ENCODE measurements at places on chromosomes 12 and 14. TPM values are rescaled to one million over a fixed set of nuclear protein-coding genes. Genes with fewer than 3 reads are reported as not detected.
A peak's percentile ranks its signal among the peaks of the same experiment; 100 is the strongest.

IFNG-AS1 gene
- total RNA-seq, result 4.1 TPM

- no peak for DNase-seq
Measured at GRCh38 chr14:69803753-69804152, 6.7 kb upstream of the SLC10A1 start.

RABGGTA gene
- total RNA-seq, result 74.3 TPM

GRCh38 chr14:66649498-66649897 is 141.6 kb downstream of the GPHN start:
- DNase-seq, result no peak

DNA sequence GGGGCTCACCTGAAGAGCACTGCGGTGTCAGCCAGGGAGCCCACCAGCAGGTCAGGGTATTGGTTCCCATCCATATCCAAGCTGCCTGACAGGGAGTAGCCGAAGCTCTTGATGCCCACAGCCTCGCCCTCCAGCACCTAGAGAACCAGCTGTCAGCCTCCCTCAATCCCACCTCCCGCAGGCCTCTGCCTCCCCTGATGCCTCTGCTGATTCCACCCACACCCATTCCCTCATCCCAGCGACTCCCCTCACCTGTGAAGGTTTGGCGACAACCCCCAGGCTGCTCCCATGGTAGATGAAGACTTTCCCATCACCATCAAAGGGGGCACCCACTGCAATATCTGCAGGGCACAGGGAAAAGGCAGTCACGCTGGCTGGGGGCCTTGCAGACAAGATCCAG is 10.0 kb downstream of the ITGA7 start:
- no peak for DNase-seq

PTPRO gene
- total RNA-seq, result 2.5 TPM

GRCh38 chr14:103316721-103317121 is 17.3 kb upstream of the EIF5 start:
- peak; percentile 40 for DNase-seq

DNA sequence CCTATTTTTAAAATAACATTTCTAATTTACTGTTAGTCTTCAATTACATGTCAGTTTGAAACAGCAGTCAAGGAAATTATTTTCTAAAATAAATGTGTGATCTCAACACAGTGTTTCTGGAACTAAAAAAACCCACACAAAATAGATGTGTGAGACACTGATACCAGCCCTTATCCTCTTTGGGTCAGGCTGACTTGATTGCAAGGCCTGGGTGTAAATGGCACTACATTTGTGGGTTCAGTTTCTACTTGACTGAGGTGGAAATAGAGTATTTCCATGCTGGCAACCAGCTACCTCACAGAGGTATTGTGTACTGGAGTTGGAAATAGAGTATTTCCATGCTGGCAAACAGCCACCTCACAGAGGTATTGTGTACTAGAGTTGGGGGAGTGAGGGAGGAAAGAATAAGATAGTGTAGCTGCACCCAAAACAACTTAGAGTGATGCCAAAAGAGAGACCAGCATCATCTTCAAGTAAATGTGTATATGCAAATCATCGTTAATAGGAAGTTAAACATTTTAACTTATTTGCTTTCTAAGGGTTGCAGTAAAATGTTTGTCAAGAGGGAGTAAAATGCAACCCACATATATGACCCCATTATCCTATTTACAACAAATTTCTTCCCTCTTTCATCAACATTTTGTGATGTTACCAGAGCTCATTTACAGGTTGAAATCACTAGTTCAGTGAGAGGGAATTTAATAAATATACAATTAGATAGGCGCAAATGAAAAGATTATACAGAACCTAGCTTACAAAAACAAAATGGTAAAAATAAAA is 10.7 kb upstream of the LYZ start:
- no peak for DNase-seq

ADCY4 gene
- 53.6 TPM for total RNA-seq

DNA sequence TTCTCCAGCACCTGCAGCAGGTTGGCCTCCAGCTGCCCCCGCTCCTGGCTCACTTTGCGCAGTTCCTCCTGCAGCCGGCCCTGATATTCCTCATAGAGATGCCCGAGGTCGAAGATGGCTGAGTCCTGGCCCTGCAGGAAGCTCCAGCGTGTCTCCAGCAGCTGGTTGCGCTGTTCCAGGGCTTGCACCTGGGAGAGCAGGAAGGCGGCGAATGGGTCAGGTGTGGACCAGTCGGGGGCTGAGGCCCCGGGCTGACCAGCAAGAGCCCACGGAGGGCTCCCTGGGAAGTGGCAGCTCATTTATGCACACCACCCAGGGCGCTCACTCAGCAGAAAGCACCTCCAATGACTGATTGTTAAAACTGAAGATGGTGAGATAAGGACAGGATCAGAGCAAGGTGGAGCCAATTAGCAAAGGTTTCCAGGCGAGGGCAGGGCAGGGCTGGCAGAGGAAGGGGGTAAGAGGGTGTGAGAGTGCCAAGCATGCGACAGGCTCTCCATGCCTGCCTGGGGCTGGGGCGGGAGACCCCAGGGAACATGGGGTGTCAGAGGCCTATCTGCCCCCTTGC is 6.3 kb downstream of the KRT80 start:
- DNase-seq, result no peak

GRCh38 chr12:93243382-93243688 is 134.4 kb upstream of the NUDT4 start:
- DNase-seq, result no peak

FOXA1 gene
- total RNA-seq, result 24.3 TPM

CD69 gene
- total RNA-seq, result 9.3 TPM

DNA sequence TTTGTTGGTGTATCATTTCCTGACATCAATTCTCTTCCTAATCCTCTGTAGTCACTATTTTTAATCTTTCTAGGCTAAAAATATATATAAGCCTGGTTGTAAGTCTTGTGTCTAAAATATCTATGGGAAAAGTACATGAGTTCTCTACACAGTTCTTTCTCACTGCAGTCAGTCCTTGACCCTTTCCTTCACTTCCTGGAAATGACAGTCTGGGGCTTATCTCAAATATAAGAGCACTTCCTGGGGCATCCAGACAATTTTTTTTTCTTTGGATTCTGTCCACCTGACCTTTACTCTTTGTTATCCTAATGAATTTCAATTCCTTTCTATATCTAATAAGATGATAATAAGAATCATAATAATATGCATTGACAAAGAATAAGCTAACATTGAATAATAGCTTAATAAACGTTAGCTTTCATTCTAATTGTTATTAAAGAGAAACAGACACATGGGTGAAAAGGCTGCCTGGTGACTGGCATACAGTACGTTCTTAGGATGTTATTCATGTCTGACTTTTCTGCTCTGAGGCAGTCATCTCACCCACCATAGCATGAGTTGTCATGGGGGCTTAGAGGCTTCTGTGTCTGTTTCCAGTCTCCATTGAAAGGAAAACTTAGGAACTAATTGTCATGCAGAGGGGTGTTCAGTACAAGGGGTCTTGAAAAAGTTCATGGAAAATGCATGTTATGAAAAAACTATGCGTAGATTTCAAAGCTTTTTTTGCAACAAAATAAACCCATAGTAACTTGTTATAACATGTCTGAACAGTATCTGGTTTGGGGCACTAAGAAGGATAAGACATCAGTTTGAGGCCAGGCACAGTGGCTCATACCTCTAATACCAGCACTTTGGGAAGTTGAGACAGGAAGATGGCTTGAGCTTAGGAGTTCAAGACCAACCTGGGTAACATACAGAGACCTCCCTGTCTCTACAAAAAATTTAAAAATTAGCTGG is 66.2 kb upstream of the DNM1L start:
- no peak for DNase-seq

- no peak for DNase-seq
Measured at GRCh38 chr14:24984846-24985589, 64.9 kb downstream of the STXBP6 start.

LRCOL1 gene
- not detected for total RNA-seq

TMCC3 gene
- total RNA-seq, result 31.5 TPM

OVCH1 gene
- total RNA-seq, result 0.40 TPM

DNA sequence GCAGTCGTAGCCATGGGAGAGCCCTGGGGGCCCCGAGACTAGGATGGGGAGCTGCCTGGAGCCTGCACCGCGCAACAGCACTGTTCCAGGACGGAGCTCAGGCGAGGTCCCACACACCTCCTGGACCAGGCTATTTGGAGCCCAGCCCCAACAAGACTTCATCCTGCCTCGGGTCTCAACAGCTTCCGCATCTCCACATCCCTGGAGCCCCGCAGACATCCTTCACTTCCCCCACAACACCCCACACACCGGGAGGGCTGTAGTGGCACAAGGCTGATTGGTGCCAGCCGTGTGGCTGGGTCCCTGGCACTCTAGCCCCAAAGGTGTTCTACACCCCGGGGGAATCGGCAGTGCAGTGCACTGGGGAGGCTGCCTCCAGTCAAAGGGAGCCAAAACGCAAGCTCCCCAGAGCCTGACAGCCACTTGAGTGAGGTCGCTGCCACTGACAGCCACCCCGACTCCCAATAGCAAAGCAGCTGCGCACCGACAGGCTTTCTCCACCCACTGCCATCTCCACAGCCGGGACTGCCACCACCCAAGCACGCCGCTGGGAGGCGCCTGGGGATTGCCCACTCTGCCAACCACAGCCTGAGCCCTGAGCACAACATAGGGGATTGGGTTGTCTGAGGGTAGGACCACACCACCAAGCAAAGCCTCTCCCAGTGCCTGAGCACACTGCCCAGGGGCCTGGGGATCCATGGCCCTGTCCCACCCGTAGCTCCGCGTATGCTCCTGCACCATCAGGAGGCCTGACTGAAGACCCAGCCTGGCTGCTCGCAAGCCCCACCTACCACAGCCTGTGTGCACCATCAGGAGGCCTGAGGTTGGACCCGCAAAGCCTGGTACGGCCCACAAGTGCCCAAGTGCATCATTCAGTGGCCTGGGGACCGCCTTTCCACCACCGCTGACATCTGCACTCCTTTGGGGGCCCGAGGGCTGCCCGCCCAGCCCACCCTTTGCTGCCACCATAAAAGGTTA is 13.2 kb upstream of the KLRF1 start:
- DNase-seq, result peak; percentile 80

DEGS2 gene
- 64.1 TPM for total RNA-seq

DNA sequence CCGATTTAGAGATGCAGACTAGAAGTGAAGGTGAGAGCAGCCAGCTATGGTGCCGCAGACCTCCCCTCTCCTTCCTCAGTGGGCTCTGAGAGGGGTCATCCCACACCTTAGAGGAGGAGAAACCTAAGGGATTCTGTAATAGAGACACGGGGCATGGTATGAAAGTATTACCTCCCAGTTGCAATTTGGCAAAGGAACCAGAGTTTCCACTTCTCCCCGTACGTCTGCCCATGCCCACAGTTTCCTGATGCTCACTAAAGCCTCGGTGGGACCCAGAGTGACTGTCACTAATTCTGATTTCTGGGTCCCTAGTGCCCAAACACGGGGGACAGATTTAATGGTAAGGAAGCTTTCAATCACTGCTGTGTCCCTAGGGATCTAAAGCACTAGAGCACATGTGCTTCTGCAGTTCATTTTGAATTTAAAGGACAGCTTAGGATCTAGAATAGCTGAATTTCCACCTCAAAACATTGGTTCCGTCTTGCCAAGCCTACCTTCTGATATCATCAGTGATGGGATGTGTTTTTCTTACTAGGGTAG is 44.1 kb downstream of the DAD1 start:
- no peak for DNase-seq

GRCh38 chr14:80679273-80679672 is 262.3 kb downstream of the CEP128 start:
- no peak for DNase-seq

DNA sequence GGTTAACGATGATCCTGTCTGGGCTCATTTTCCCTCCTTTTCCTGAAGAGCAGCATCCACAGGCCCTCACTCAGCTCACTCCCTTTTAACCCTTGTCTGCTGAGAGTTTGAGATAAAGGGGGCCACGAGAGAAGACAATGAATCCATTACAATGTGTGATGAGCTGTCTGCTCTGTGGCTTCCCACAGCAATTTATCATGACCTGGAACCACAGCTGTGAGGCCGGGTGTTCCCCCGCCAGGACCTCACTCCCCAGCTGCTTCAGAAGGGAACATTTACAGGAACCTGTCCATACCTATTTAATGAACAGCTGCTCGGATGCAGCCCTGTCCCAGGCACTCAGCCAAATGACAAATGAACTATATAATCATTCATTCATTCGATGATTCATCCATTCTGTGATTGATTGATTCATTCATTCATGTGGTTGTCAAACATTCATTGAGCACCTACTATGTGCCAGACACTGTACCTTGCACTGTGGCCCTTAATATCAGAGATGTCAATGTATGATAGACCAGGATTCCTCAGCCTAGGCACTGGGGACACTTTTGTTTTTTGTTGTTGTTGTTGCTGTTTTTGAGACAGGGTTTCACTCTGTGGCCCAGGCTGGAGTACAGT is 18.5 kb upstream of the P2RX7 start:
- DNase-seq, result no peak
